Activated CD4-positive, alpha-beta memory T cell treated with anti-CD3 and anti-CD28 coated beads for 36 hours (primary cell): ENCODE measurements at places on chromosomes 5 and 9. TPM values are rescaled to one million over a fixed set of nuclear protein-coding genes. Genes with fewer than 3 reads are reported as not detected.

- DNase-seq, result no peak
Measured at GRCh38 chr9:87337335-87338087, 160.2 kb upstream of the DAPK1 start.

DNA sequence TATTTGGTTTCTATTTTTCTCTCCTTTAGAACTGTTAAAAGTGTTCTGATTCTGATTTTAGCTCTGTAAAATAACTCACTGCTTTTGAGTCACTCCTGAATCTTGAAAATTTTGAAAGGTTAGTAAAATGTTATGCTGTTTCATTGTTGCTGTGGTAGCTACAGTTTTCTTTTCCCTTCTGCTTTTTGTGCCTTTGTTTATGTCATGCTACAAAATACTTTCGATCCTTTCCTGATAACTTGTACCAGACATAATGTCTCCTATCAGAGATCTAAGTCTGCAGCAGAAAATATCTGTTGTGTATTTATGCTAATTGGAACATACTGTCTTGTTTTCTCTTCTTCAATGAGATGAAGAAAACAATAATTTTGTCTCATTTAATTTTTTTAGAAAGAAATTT lies 26.9 kb upstream of the CEP120 start:
- no peak for DNase-seq

MEGF10 gene
- total RNA-seq, result not detected

- DNase-seq, result no peak
Measured at GRCh38 chr9:112065806-112066606, 109.1 kb downstream of the SUSD1 start.

AGXT2 gene
- not detected for total RNA-seq

DNA sequence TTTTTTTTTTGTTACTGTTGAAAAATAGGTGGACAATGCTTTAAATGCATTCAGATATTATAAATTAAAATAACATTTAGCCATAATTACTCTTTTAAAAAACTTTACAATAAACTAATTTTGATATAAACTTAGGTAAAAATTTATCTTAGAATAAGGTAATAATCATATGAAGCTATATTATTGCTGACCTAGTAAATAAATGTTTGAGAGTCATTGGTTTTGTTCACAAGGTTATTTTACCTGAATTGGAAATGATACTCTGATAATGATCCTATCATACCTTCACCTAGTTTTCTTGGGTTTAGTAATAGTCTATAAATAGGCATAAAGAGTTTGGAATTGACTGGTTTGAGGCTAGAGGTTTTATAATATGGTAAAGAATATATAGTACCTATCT lies 1076.4 kb upstream of the CDH6 start:
- DNase-seq, result no peak

- no peak for DNase-seq
Measured at GRCh38 chr5:100772548-100772947, 130.5 kb downstream of the ST8SIA4 start.

GMCL2 gene
- not detected for total RNA-seq
